ENCODE measurements at places on chromosomes 5 and 9.

DNA sequence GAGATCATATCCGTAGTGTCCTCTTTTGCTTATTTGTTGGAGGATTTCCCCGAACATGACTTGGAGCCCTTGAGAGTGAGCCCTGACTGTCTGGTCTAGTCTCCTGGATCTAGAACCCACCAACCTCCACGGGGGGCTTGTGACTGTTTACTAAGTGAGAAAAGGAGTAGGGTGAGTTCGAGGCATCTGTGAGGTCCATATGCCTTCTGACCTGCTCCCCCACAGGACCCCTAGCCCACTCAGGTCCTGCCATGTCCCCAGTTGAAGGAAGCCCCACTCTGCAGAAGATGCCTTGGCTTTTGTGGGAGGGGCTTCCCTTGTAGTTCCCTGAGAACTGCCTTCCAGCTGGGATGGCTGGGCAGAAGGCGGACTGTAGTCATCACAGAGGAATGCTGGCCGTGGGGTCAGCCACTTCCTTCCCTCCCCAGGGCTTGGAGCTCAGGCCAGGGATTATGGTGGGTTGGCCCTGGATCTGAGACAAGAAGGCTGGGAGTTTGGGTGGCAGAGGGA, 7.0 kb upstream of the IRF1 start:
- DNase-seq = peak; percentile 73

GRCh38 chr5:165030971-165031370, 1525.6 kb downstream of the MAT2B start:
- DNase-seq = no peak

GRCh38 chr9:107637421-107638420, 148.2 kb upstream of the KLF4 start:
- peak; percentile 54 for DNase-seq

DNA sequence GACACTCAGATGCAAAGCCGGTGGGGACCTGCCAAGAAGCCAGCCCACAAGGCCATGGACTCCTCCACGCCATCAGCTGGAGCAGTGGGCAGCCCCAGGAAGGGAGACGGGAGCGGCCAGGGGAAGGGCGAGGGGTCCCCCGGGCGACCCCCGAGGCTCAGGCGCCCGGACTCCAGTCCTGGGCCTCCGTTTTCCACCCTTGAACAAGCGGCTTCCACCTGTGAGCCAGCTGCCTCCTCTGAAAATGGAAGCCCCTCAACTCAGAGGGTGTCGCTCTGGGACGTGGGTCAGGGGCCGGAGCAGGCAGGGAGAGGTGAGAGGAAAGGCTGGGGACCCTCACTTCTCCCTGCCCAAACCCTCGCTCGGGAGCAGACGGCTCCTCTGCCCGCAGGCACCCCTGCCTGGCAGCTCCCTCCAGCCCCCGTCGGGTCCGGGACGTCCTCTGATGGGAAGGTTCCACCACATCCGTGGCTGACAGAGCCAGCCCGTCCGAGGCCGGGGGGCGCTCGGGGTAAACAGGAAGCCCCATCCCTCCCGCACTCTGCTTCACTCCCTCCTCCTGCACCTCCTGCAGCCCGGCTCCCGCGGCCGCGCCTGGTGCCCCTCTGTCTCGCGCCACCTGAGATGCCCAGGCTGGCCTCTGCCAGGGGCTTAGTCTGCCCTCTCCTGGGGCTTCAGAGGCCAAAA, 3.7 kb upstream of the EGFL7 start:
- DNase-seq = no peak

DNA sequence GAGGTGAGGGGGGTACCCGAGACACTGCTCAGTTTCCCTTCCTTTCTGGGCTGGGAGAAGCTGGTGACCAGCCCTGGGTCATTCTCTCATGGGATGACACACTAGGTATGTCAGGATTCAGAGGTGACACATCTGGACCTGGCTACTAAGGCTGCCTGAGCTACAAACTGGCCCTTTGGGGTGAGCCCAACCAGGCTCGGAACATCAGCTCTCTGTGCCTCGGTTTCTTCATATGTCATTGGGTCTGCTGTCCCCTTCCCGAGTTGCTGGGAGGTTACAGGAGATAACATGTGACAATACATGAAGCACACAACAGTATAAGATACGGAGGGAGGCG, 11.8 kb downstream of the CARD19 start:
- DNase-seq = no peak

GRCh38 chr5:88815050-88815789, 67.8 kb downstream of the MEF2C start:
- DNase-seq = no peak

GRCh38 chr9:114375386-114376175, 12.2 kb downstream of the AKNA start:
- DNase-seq = no peak

- peak; percentile 73 for DNase-seq
These were observed 123.8 kb downstream of the NR3C1 start for GRCh38 chr5:143279698-143280097.

- no peak for DNase-seq
These were observed 1333.7 kb upstream of the WWC1 start for GRCh38 chr5:166957782-166958181.

DNA sequence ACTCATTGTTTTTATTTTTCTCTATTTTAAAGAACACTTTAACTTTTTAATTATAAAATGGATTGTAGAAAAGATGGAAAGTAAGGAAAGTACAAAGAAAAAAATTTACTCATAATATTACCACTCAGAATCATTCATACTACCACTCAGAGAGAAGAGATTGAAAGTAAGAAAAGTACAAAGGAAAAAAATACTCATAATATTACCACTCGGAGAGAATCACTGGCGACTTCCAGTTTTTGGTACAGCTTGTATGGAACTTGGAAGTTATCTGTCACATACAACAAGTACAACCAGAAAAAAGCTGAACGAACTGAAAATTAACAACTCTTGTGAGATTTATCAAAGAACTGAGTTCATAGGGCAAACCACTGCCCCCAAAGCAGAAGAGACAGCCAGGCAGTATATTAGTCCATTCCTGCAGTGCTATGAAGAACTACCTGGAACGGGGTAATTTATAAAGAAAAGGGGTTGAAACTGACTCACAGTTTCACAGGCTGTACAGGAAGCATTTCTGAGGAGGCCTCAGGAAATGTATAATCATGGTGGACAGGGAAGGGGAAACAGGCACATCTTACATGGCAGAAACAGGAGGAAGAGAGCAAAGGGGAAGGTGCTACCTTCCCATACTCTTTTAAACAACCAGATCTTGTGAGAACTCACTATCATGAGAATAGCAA, 183.9 kb downstream of the SMARCA2 start:
- DNase-seq = no peak

GRCh38 chr5:7763621-7764072, 87.3 kb downstream of the CFAP90 start:
- no peak for DNase-seq

DNA sequence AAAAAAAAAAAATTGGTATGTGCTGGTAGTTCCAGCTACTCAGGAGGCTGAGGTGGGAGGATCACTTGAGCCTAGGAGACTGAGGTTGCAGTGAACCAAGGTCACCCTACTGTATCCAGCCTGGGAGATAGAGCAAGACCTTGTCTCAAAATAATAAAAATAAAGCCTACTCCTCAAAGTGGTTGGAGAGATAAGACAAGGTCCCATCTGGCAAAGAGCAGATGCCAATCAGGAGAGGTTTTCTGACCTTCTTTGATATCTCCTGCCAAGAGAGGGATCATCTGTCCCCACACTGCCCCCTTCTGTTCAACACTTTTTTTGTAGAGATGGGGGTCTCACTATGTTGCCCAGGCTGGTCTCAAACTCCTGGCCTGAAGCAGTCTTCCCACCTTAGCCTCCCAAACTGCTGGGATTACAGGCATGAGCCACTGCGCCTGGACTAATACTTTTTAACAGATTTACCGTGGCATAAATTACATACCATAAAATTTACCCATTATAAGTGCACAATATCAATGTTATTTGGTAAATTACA, 64.7 kb downstream of the SH3PXD2B start:
- DNase-seq = no peak

DNA sequence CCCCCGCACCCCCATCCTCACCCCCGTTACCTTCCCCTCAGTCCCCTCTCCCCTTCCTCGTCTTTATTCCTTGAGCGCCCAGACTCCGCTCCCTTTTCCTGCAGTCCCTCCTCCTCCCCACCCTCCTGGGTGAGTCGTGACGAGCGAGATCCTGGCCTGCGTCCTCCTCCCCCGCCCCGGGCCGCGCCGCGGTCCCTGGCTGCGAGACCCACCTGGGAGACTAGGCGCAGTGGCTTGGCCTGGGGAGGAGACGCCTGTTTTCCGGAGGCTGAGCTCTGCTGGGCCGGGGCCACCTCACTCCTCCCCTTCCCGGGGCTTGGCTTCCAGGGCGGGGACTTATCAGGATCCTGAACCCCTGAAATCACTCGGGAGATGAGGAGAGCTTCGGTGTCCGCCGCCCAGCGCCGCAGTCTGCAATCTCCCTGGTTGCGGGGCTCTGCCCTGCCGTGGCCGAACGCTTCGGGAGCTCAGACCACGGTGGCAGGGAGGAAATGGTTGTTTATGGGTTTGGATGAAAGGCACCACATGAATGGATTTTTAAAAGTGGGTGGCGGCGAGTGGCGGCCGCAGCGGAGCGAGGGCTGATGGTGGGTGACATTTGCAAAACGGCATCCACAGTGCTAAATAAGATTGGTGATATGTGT, 984 bp downstream of the STXBP1 start:
- peak; percentile 69 for DNase-seq

DNA sequence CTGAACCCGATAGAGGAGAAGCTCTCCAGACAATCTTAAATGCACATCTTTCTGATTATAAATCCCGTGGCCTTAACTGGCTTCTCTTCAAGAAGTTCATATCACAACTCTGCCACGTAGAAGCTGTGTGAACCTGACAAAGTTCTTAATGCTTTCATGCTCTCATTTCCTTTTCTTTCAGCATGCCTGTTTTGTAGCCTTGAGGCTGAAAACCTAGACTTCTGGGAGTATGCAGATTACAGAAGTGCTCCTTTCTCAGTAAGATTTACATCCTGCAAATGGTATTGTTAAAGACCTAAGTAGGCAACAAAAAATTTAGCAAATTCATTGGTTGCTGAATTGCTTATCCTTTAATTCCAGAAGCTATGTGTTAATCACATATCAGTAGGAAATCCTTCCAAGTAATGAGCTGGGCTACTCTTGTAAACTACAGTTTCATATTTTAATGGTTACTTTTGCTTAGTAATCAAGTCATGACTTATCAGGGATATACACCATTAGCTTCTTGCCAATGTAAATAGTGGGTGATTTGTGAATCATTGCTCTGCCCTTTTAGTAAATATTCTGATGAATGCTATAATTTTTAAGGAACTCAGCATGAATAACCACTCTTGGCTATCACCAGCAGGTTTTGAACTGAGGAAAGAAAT, 334.7 kb downstream of the FBXL7 start:
- DNase-seq = peak; percentile 98

GRCh38 chr5:27009540-27009915, 28.9 kb downstream of the CDH9 start:
- no peak for DNase-seq

GRCh38 chr9:136225748-136226679, 19.6 kb downstream of the QSOX2 start:
- peak; percentile 60 for DNase-seq

DNA sequence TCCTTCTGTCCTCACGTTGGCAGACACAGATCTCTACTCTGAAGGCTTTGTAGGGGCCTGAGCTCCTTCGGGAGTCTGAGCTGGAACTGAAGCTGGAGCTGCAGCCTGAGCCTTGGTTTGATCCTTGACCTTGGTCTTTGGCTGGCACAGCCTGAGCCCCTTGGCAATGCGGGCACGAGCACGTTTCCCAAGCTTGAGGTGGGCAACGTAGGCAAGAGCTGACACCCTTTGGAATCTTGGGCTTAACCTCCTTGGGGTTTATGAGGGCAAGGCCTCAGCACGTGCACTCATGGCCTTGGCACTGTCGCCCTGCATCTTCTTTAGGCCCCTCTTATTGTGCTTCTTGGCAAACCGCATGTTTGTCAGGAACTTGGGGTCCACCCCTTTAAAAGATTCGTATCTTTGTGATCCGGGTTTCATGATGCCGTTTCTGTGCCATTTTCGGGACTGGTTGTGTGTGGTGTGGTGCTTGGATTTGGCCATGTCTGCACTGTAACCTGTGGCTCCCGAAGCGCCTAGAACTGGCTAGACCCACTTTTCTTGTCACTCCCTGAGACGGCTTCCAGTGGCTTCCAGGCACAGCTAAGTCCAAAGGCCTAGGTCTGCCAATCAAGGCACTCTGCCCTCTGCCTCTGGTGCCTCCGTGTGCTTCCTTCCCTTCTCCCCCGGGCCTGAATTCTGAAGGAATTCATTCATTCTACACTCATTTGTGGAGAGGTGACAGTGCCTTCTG, 1.4 kb downstream of the SUSD1 start:
- DNase-seq = no peak

DNA sequence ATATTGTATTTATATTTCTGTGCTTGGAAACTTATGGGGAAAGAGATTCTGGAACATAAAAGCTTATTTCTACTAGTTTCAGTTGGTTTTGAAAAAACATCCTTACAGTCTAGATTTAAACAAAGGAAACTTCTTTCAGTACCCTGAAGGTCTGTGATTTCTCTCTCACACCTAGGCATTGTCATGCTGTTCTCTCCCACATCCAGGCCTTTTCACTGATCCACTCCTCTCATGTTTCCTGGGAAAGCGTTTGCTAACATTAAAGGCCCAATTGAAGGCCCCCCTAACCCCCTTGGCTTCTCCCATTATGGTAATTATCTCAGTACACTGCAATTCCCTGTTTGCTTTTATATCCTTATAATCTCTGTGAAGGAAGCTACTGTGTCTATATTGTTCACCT, 856 bp upstream of the PCDHGA3 start:
- no peak for DNase-seq

DNA sequence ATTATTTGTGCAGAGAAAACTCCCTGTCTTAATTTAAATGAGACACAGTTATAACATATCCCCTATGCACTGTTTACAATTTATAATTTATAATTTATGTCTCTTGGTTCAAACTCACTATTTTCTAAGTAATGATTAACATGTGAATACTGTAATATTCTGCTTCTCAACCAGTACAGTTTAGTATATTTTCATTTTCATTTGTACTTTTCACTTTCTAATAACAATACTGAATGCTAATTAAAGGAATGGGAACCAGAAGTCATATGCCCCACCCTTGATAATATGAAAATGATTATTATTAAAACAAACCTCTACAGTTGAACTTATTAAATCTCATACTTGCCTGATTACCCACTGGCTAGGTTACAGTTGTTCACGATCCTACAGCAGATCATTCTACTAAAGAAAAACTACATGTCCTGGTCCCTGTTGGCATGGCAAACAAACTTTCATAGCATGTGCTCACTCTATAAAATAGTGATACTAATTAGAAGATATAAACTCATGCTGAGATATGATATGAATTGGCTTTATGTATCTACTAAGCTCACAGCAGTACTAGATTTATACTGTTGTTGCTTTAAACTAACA, 66.4 kb downstream of the POU5F2 start:
- no peak for DNase-seq

- DNase-seq = no peak
These were observed 46.7 kb upstream of the TBC1D9B start for GRCh38 chr5:179954434-179954833.

GRCh38 chr5:154850255-154851062, at the start of gene FAXDC2:
Gene FAXDC2 (minus strand): TSS chr5:154850603. CDS start chr5:154838178, 12,425 bp downstream.
- DNase-seq = peak; percentile 46

DNA sequence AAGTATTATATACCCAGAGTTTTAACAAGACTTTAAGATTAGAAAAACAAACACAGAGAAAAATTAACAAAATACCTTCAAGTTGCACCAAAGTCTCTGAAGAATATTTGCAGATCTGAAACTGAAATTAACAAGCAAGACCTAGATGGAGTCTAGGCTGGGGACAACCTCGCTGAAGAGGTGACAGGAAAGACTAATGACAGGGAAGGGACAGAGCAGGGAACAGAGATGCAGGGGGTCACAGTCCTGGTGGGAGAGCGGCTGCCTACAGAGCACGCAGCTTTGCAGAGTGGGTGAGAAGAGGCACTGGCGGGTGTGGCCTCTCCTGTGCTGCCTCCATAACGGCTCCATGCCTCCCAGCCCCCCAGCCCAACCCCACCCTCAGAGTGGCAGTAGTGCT, 13.5 kb downstream of the RETREG1 start:
- no peak for DNase-seq
